ENCODE measurements at places on chromosomes 12 and 14. TPM values are rescaled to one million over a fixed set of nuclear protein-coding genes. Genes with fewer than 3 reads are reported as not detected.
A peak's percentile ranks its signal among the peaks of the same experiment; 100 is the strongest.

DNA sequence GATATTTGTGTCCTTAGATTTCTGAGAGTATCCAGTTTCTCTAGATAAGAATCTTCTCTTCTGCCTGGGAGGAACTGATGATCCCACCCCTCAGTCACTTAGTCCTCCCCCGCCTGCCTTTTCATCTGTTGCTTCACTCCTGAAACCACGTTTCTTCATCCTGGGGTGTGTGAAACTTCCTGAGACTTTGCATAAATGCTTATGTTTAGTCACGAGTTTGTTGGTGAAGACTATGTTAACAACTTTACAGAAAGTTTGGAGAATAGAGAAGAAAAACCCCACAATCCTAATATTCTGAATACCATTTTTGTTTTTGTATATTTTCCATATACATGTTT lies 33.2 kb downstream of the MARK3 start:
- peaks cover 29% of the 10 kb centered on the region for H3K36me3 ChIP-seq
- DNase-seq = no peak
- H3K27ac ChIP-seq = peak overlapping the region; percentile 67
- no peak overlapping the region for H3K4me3 ChIP-seq

DNA sequence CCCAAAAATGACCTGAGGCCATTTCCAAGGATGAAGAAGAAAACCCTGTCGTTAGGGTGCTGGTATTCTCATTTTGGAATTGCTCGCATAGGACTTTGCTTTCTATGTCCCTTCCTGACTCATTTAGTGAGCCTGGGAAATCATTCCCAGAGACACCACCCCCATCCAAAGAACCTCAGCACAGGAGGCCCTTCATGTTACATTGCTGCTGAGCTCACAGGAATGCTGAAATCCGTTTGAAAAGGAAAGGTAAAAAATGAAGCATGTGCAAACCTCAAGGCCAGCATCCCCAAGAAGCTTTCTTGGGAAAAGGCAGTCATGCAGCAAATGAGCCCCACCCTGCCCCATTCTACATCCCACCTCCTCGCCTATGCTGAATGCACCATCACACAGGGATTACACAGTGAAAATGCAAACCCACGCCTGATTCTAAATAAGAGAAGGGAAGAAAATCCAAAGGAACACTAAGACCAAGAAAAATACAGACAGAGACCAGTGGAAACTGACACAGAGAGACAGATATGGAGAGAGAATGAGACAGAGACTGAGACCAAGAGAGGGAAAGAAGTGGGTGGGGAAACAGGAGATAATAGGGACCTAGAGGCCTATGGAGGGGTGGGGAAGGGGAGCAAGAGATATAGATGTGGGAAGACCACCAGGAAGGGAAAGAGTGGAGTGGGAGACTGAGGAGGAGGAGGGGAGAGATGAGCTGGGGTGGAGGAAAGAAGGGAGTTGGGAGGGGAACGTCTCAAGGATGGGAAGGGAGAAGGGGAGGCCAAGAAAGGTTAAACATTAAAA lies 33.5 kb downstream of the NIN start:
- peaks cover 60% of the 10 kb centered on the region for H3K4me1 ChIP-seq
- no peak overlapping the region for H3K27ac ChIP-seq
- no peak for DNase-seq
- no peak overlapping the region for H3K4me3 ChIP-seq

GRCh38 chr12:6769666-6770065 lies 2.7 kb upstream of the LAG3 start:
- peaks cover 41% of the 10 kb centered on the region for H3K36me3 ChIP-seq
- H3K4me1 ChIP-seq = peaks cover 48% of the 10 kb centered on the region
- no peak overlapping the region for H3K4me3 ChIP-seq
- H3K27ac ChIP-seq = no peak overlapping the region
- H3K27me3 ChIP-seq = peaks cover 17% of the 10 kb centered on the region

C12orf60 gene
- total RNA-seq = 4.2 TPM

CMAS gene
- total RNA-seq = 33.8 TPM

ABCB9 gene
- 4.3 TPM for total RNA-seq

BMP4 gene
- total RNA-seq = not detected

GLIPR1L1 gene
- total RNA-seq = not detected

DNA sequence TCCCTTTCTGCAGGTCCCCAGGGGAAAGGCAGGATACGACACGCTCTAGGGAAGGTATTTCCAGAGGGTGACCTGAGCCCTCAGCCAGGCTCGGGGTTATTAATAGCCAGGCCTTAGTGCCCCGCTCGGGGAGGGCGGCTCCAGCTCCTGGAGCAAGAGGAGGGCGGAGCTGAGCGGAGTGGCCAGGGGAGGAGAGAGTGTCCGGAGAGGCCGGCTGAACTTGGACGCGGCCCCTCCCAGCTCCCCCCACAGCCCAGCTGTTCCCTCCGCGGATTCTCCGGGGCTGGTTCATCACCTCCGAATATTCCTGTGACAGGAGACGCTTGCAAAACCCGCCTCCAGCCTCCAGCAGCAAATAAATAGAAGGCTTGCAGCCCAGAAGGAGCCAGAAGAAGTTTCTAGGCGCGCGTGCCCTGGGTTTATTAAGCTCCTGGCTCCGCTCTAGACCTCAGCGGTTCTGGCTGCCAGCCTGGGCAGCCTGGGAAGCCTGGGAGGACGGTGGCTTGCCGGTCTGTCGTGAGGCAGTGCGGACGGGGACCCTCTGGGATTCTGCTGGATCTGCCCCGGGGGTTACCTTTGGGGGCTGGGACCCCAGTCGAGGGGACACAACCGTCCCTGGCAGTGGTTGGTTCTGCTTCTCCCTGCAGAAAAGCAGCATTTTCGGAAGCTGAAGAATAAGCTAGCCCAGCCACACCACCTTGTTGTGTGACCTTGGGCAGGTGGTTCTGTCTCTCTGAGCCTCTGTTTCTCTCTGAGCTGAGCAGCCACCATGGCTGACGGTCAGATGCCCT lies at the start of gene HSPB8:
HSPB8 (plus strand) TSS at position 388 of the 791 bp plus-strand sequence; CDS start at position 770, 382 bp downstream.
- no peak for DNase-seq
- H3K36me3 ChIP-seq = no peaks in the 10 kb centered on the region
- H3K27me3 ChIP-seq = peaks cover 6% of the 10 kb centered on the region
- no peak within 1 kb of the TSS for H3K4me3 ChIP-seq
- H3K27ac ChIP-seq = no peak within 1 kb of the TSS
- no peaks in the 10 kb centered on the region for H3K4me1 ChIP-seq

DNA sequence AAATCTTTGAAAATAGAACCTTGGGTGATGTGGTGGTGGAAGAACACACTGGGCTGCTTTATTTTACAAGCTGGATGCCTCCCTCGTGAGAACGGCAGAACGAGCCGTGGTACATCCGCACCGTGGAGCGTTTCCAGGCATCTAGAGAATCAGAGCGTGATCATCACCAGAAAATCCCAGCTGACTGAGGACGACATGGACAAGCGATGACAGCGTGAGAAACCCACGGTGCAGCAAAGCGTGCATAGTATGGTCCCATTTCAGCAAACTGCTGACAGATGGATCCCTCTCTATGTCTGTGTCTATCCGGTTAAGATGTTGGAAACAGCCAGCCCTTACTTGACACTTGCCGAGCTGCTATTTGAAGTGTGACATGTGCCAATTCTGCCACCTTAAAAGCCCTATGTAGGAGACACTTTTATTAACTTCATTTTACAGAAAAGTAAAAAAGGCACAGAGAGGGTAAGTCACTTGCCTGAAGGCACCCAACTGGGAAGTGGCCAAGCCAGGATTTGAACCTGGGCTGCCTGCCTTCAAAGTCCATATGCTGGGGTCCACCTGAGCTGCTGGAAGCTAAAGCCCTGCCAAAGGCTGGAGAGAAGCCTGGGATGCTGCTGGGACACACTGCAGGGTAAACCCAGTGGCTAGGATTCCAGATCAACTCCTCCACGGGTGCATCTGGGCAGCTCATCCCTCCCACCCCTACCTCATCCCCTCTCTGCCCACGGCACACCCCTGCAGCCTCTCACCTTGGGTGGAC lies 14.9 kb downstream of the SCARB1 start:
- peaks cover 2% of the 10 kb centered on the region for H3K4me1 ChIP-seq
- H3K27ac ChIP-seq = no peak overlapping the region
- H3K27me3 ChIP-seq = no peaks in the 10 kb centered on the region
- DNase-seq = no peak
- H3K36me3 ChIP-seq = peaks cover 13% of the 10 kb centered on the region
- H3K4me3 ChIP-seq = no peak overlapping the region

ANKRD33 gene
- total RNA-seq = not detected

DNA sequence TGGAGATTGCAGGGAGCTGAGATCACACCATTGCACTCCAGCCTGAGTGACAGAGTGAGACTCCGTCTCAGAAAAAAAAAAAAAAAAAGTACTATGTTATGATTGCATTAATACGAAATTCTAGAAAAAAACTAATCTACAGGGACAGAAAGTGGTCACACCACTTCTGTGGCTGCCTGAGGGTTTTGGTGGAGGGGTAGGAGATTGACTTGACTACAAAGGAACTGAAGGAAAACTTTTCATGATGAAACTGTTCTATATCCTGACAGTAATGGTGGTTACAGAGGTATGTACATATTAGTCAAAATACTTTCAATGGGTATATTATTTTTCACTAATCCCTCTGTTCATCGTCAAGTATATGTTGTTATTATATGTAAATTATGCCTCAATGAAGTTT lies 42.1 kb downstream of the FOXN3 start:
- H3K4me1 ChIP-seq = peaks cover 68% of the 10 kb centered on the region
- H3K27ac ChIP-seq = no peak overlapping the region
- H3K36me3 ChIP-seq = peaks cover 45% of the 10 kb centered on the region
- H3K4me3 ChIP-seq = no peak overlapping the region
- peak; percentile 38 for DNase-seq
- no peaks in the 10 kb centered on the region for H3K27me3 ChIP-seq

MGP gene
- total RNA-seq = not detected

DNA sequence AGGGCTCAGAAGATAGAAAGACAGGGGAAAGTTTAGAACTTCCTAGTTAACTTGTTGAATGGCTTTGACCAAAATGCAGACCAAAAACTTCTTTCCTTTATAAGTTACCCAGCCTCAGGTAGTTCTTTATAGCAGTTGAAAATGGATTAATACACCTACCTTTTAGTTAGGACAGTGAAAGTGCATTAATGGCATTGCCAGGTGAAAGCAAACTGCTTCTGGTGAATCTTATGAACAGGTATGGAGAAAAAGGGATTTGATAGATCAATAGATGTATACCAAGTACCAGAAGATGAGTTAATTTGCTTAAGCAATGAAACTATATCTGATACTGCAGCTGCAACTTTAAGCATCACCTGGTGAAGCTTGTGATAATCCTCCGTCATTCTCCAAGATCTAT lies 14.2 kb upstream of the STYK1 start:
- no peaks in the 10 kb centered on the region for H3K4me1 ChIP-seq
- peaks cover 5% of the 10 kb centered on the region for H3K36me3 ChIP-seq
- no peak overlapping the region for H3K27ac ChIP-seq
- peaks cover 6% of the 10 kb centered on the region for H3K27me3 ChIP-seq
- no peak overlapping the region for H3K4me3 ChIP-seq

- H3K36me3 ChIP-seq = no peaks in the 10 kb centered on the region
- H3K27me3 ChIP-seq = peaks cover 2% of the 10 kb centered on the region
- H3K27ac ChIP-seq = no peak overlapping the region
- DNase-seq = no peak
- no peak overlapping the region for H3K4me3 ChIP-seq
These were observed 419.9 kb upstream of the ATP2B1 start for GRCh38 chr12:90128526-90128925.

KLHL33 gene
- 0.54 TPM for total RNA-seq

DNA sequence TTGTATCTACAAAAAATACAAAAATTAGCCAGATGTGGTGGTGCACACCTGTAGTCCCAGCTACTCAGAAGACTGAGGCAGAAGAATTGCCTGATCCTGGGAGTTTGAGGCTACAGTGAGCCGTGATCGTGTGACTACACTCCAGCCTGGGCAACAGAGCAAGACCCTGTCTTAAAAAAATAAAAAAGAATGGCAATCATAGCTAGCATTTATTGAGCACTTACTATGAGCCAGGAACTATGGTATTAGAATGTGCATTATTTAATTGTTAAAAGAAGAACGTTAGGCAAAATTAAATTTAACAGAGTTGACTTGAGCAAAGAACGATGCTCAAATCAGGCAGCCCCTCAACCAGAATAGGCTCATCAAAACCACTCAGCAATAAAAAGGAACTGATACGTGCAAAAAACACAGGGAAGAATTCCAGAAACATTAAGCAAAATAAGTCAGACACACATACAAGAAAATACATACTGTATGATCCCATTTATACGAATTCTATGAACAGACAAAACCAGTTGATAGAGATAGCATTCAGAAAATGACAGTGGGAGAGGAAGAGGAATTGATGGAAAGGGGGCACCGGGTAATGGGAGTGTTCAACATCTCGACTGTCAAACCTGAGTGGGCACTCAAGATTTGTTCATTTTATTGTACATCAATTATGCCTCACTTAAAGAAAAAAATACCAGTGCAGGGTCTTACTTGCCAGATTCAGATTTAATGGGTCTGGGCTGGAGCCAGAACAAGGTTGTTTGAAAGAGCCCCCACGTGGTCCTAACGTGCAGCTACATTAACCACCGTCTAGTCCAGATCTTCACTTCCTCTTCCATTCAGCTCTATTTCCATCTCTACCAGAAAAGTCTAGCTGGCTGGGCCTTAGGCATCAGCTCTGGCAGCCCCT lies 8.0 kb downstream of the SCNN1A start:
- peak overlapping the region; percentile 12 for H3K4me3 ChIP-seq
- H3K36me3 ChIP-seq = no peaks in the 10 kb centered on the region
- H3K27me3 ChIP-seq = no peaks in the 10 kb centered on the region
- peak overlapping the region; percentile 80 for H3K27ac ChIP-seq

- H3K27me3 ChIP-seq = no peaks in the 10 kb centered on the region
- peaks cover 50% of the 10 kb centered on the region for H3K36me3 ChIP-seq
- H3K4me3 ChIP-seq = no peak overlapping the region
- peaks cover 9% of the 10 kb centered on the region for H3K4me1 ChIP-seq
- DNase-seq = no peak
These were observed 59.6 kb downstream of the SEC23A start for GRCh38 chr14:39043352-39043943.

IL22 gene
- not detected for total RNA-seq

GRCh38 chr14:100864960-100865681 lies 38.4 kb downstream of the RTL1 start:
- no peak for DNase-seq
- no peaks in the 10 kb centered on the region for H3K27me3 ChIP-seq
- H3K4me1 ChIP-seq = no peaks in the 10 kb centered on the region
- no peak overlapping the region for H3K4me3 ChIP-seq
- no peaks in the 10 kb centered on the region for H3K36me3 ChIP-seq

DNA sequence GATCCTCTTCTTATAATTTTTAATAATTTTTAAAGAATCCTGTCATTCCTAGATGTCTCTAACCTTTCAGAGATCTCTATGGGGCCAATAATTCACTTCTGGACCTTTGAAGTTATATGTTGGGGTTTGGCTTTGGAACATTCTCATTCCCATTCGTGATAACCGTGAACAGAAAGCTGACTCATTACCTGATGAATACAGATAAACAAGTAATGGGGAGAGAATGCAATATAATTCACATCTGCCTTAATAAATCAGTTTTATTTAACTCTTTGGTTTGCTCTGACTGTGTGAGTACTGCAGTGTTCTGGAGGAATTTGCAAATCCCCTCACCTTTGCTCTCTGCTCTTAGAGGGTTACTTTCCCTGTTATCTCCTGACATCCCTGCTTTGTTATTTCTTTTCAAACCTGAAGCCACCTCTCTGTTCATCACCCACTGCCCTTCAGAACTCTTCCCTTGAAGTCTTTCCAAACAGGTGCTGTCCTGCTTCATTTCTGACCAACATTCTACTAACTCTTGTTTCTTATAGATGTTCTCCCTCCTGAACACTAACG lies 79.6 kb upstream of the SLC38A2 start:
- no peaks in the 10 kb centered on the region for H3K27me3 ChIP-seq
- no peak overlapping the region for H3K4me3 ChIP-seq
- no peak for DNase-seq
- no peaks in the 10 kb centered on the region for H3K36me3 ChIP-seq
- peaks cover 54% of the 10 kb centered on the region for H3K4me1 ChIP-seq
- H3K27ac ChIP-seq = no peak overlapping the region
